ENCODE measurements at places on chromosomes 13 and 19.
A peak's percentile ranks its signal among the peaks of the same experiment; 100 is the strongest.

DNA sequence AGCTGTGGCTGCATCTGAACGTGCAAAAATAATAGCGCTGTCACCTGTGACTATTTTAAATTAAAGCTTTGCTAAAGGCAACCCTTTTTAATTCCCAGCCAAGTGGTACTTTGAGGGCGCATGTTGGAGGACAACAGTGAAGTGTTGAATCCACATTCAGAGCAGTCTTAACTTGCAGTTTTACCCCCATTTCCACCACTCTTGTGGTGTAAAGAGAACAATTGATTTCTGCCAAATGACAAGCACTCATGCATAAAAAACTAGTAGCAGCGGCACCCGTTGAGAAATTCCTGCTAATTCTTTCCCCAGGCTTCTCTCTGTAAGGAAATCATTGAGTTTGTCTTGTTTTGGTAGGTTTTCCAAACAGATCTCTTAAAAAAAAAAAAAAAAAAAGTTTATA, 1033.3 kb downstream of the EFNB2 start:
- DNase-seq: no peak

DNA sequence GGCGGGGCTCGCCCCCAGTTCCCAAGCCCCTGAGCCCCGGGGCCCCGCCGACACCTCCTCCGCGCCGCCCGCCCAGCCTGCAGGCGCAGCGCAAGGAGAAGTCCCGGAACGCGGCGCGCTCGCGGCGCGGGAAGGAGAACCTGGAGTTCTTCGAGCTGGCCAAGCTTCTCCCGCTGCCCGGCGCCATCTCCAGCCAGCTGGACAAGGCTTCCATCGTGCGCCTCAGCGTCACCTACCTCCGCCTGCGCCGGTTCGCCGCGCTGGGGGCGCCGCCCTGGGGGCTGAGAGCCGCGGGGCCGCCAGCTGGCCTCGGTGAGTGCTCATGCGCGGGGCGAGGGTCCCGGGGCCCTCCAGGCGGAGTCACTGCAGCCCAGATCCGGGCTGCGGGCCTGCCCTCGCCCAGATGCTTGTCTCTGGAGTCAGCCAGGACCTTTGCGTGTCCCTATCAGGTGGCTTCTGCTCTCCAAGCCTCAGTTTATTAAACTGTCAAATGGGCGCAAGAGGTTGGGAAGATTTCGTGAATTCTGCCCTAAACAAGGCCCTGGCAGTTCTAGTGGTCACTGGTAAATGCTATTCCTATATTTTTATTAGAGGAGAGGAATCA, 2.0 kb downstream of the NPAS1 start:
- no peak for DNase-seq

- no peak for DNase-seq
Observed at GRCh38 chr19:54492568-54492967, 10.1 kb upstream of the LAIR2 start.

DNA sequence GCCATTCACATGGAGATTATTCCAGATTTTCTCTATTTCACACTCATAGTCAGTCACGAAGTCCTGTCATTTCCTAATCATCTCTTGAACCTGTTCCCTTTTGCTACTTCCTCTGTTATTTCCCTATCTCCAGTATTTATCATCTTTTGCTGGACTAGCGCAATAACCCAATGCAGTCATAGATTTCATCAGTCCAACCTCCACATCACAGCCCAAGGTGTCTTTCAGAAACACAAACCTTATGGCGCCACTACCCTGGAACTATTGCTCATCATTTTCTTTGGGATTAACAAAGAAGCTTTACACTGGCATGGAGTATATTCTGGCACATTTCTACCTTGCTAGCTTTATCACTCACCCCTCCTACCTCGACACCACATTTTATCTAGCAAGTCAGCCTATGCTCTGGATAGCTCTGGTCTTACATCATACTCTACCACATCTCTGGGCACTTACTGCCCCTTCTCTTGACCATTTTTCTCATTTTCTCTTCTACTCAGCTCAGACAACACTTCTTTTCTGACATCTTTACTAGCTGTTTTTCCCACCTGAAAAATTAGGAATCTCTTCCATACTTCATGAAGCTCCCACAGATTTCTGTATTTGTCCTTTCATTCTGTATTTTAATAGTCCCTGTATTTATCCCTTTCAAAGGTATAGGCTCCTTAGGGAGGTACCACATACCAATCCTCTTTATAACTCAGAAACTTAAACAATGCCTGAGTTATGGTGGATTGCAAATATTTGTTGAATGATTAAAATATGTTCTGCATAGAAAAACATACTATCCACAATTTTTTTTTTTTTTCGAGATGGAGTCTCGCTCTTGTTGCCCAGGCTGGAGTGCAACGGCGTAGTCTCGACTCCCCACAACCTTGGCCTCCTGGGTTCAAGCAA, 534.7 kb downstream of the KLF12 start:
- DNase-seq: no peak

DNA sequence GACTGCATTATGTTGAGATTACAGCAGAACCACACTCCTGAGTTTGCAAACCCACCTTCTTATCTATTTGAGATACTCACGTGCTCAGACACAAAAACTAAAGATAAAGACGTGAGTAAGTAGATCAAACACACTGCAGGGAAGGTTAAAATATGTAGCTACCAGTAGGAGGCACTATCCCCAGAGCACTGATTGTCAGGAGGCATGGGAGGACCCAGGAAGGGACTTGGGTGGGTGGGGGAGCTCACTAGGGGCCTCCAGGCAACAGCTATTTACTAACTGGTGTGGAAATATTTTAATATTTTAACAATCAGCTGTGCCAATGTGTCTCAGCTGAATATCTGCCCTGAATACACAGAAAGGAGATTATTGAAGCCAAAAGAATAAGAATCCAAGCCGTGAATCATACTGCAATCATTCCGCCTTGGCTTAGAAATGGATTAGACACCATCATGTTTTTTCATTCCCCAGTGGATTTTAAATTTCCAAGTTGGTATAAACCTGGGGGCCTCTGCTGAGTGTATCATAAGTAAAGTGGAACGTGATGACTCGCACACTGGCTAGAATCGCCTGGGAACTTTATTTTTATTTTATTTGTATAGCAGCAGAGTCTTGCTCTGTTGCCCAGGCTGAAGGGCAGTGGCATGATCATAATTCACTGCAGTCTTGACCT, 73.2 kb upstream of the CACNA1A start:
- no peak for DNase-seq

- no peak for DNase-seq
Observed at GRCh38 chr19:46610851-46611770, 10.0 kb downstream of the CALM3 start.

DNA sequence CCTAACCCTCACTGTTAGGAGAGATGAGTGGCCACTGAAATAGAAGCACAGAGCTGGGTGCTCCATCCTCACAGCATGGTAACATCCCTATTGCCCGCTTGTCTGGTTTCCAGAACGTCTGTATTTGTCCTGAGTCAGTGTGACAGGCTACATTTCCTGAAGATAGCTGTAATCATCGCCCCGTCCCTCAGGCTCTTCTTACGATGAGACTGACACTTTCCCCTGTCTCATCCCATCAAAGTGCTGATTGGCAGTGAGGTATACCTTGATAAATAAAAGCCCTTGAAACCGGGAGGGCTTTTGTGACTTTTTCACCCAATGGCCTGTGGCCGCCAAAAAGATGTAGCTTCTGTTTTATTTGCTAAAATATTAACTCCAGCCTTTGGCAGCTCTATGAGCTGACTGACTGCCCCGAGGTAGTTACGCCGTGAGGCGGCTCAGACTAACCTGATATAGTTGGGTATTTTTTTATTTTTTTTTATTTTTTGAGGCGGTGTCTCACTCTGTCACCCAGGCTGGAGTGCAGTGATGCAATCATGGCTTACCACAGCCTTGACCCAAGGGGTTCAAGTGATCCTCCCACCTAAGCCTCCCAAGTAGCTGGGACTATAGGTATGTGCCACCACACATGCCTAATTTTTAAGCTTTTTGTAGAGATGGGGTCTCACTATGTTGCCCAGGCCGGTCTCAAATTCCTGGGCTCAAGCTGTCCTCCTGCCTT, 5.7 kb upstream of the LRRC4B start:
- no peak for DNase-seq

- no peak for DNase-seq
Observed at GRCh38 chr13:42926555-42926954, 65.5 kb downstream of the EPSTI1 start.

DNA sequence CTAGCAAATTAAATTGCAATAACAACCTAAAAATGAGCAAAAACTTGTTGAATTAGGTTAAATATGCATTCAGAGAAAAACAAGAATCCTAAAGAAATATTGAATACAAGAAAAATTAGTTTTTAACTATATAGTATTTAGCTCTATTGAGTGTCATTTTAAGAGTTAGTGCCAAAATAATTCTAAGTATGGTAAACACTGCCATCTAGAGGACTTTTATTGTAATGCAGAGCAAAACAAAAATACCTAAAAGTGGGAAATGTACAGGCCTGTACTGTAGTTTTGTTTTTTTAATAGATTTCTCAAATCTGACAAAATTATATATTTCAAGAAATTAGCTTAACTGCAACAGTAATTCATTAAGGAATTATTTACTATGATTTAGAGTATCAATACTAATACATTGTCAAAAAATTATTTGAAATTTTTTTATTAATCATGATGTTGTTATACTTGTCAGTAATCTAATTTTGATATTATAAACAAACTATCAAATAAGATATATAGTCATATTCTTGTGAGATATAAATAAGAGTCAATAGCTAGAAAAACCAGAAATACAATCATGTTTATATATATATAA, 8.2 kb upstream of the PCDH9 start:
- DNase-seq: no peak

DNA sequence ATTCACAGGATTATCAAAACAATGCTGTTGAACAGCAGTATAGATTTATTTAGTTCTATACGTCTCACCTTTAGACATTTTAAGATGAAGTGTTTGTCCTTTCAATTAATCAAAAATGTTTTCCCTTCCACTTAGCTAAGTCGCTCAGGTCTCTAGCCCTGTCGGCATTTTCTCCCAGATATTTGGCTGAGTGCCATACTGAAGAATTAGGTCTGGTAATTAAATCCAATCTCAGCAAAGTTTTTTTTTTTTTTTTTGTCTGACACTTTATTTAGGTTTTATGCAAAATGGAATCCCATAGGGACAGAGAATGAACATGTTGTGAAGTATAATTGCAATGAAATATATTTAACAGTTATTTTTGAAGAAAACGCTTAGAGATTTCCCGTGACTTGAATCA, 44.1 kb downstream of the RFC3 start:
- no peak for DNase-seq

- peak; percentile 18 for DNase-seq
Observed at GRCh38 chr19:30003866-30004265, 61.8 kb downstream of the URI1 start.

- no peak for DNase-seq
Observed at GRCh38 chr19:45913874-45914830, at the start of gene NANOS2. Gene NANOS2, minus strand, starts transcription at chr19:45914778. Its CDS starts 85 bp downstream, at chr19:45914693.

DNA sequence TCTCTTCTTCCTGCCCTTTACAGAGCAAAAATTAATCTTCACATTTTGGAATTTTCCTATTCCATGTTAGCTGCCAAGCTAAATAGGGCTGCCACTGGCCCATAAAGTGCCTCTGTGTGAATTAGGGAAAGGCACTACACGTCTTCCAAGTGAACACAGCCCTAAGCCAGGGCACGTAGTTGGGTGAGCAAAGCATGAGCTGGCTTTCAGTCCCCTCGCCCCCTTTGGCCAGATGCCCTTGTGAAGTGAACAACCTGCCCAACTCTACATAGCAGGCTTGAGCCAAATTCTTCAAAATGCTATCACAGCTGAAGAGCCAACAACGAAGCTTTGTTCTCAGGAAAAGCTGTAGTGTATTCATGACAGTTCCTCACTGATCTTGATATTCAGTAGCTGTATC, 213.1 kb downstream of the OXGR1 start:
- no peak for DNase-seq

GRCh38 chr13:111638233-111638632, 317.8 kb downstream of the TEX29 start:
- no peak for DNase-seq

- peak; percentile 87 for DNase-seq
Observed at GRCh38 chr19:56477429-56478338, 539 bp upstream of the ZNF667 start.

DNA sequence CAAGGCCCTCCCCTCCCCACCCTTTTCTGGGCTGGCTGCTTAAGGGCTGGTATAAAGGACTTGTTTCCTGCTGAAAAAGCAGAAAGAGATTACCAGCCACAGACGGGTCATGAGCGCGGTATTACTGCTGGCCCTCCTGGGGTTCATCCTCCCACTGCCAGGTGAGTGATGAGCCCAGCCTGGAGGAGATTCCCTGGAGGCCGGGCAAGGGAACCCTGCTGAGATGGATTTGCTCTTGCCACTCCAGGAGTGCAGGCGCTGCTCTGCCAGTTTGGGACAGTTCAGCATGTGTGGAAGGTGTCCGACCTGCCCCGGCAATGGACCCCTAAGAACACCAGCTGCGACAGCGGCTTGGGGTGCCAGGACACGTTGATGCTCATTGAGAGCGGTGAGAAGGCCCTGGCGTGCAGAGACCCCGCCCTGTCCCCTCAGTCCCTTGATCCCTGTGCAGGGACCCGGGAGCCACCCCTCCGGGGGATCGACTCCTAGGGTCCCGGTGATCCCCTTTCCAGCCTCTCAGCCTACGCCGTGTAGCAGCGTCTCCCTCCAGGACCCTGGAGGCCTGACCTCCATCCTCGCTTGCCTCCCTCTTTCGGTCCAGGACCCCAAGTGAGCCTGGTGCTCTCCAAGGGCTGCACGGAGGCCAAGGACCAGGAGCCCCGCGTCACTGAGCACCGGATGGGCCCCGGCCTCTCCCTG, at the start of gene CD177:
Gene CD177, plus strand, starts transcription at position 81 of the 699 bp plus-strand sequence. Its CDS starts 29 bp downstream, at position 110.
- no peak for DNase-seq

DNA sequence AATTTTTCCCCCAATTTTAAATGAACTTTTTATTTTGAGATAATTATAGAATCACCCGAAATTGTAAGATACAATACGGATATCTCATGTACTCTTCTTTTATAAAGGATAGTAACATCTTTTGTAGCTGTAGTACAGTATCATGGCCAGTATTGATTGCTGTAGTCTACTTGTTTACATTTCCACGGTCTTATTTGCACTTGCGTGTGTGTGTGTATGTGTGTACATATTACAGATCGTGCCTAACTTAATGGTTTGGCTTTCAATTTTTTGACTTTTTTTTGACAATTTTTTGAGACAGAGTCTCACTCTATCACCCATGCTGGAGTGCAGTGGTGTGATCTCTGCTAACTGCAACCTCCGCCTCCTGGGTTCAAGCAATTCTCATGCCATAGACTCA, 6.7 kb downstream of the PAN3 start:
- DNase-seq: no peak

DNA sequence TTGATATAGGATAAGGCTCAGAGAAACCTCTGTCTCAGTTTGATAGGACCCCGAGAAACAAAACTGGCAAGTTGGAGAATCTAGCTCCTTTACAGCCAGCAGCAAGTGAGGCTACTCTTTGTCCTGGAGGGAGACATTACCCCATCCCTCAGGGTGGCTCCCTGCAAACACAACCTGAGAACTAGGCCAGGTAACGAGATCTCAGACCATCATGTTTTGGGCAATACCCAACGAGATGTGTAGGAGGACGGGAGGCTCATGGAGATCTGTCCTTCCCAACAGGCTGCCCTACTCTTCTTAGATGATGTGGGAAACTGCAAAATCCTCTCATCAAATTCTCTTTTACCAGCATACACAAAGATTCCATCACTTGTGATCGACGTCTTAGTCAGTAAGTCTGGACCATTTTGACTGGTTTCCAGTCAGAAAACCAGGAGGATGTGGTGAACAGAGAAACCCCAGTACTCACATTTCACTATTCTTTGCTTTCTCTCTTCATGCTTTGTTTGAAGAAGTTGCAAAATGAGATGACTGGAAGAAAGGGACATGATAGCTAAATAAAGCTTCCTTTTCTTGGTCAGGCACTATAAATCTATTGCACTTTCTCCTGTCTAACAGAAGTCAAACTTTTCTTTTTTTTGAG, 6.0 kb upstream of the CTU1 start:
- DNase-seq: no peak

GRCh38 chr19:1216756-1217155, 11.2 kb downstream of the STK11 start:
- no peak for DNase-seq
